ENCODE measurements at places on chromosomes 7 and 10.
A peak's percentile ranks its signal among the peaks of the same experiment; 100 is the strongest.

DNA sequence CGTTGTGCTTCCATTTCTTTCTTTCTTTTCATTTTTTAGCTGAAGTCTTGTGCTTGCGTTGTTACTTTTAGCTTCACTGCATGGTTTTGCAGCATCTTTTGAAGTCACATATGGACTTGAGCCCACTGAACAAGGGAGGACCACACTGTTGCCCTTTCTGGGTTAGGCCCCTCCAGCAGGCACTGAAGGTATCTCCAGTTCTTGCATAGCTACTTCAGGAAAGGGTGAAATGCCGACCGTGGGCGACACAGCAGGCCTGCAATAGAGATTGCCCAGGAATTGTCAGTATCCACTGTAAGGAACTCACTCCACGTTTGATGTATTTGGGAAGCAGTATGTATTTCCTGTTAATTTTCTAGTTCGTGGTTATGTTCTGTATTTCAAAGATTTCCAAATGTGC lies 85.1 kb downstream of the WDR37 start:
- DNase-seq: no peak

- peak; percentile 17 for DNase-seq
These were observed 2.1 kb downstream of the FRAT1 start for GRCh38 chr10:97321032-97321803.

GRCh38 chr7:19368491-19368925 lies 223.3 kb upstream of the FERD3L start:
- no peak for DNase-seq

GRCh38 chr7:84236398-84236797 lies 41.8 kb upstream of the SEMA3A start:
- no peak for DNase-seq

- DNase-seq: no peak
These were observed 14.5 kb upstream of the CPA1 start for GRCh38 chr7:130365511-130366441.

- DNase-seq: no peak
These were observed 12.5 kb upstream of the GRIFIN start for GRCh38 chr7:2488681-2489080.

DNA sequence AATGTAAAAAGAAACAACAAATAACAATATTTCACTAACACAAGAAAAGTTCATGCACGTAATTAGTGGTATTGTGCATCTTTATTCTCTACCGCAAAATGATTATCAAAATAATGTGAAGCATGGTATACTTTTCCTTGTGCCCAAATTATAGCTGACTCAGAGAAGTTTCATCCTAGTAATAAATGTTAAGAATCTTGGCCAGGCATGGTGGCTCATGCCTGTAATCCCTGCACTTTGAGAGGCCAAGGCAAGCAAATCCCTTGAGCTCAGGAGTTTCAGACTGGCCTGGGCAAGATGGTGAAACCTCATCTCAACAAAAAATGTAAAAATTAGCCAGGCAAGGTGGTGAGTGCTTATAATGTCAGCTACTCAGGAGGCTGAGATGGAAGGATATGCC lies 105.0 kb downstream of the KMT2C start:
- no peak for DNase-seq

All from caudate nucleus (tissue), 63 donors.